Mucosa of gallbladder (tissue), 1 donor: ENCODE measurements at places on chromosomes 11 and 22.

- peak; percentile 39 for DNase-seq
Observed at GRCh38 chr11:47924184-47924691, 56.1 kb upstream of the PTPRJ start.

GRCh38 chr11:117613521-117613920, 183.5 kb downstream of the DSCAML1 start:
- DNase-seq: no peak

DNA sequence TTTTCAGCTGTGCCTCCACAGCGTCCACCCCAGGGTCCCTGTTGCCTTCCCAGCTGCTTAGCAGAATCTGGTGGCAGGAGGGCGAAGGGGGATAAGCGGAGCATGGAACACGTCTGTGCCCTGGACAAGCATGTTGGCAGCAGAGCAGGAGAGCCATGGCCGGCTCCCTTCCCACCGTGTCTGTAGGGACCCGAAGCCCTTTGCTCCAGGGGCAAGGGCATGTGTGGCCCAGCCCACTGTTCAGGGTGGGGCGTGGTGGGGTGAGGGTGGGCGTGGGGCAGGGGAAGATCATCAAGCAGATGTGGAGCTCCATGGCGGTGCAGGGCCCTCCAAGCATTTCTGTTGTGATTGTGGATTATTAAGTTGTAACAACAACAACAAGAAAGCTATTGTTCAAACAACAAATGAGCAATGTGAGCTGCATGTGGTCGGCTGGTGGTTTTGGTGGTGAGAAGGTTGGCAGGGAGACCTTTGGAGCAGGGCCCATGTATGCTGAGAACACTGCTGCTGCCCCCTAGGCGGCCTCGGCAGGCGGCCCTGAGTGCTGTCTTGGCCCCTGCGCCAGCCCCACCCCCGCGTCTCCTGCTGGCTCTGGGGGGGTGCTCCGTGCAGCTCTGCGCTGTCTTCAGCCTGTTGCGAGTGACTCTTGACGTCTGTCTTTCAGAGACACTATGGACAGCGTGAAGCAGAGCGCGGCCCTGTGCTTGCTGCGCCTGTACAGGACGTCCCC, 50.9 kb downstream of the AP2A2 start:
- no peak for DNase-seq

DNA sequence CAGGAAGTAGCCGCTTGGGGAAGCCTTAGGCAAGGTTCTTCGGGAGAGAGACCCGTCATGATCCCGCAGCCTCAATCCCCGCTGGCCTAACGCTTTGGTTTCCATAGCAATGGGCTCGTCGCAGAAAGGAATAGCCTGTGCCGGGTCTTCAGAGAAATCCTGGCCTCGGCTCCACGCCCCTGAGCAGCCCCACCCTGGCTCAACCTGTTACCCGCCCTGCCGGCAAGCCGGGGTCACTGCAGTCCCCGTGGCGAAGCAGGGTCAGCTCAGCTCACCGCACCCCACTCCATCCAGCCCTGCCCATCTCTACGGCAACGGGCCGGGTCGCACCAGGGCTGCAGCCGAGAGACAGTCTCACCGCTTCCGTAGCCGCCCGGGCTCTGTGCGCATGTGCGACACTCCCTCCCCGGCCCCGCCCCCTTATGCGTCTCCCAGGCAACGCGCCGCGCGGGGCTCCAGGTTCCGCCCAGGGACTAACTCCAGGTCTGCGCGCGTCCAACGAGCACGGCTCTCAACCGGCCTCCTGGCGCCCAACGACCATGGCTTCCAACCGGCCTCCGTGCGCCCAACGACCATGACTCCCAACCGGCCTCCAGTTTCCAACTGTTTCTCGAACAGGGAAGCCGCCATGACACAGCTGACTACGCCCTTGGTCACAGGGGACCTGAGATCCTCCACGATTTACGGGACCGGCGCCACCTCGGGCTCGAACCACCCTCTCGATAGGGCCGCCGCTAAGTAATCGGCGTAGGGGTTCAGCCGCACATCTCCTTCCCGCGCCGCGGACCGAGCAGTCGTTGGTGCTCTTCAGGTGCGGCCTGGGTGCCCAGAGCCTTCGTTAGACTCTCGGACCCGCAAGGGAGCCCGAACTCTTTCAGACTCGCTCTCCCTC, at the start of gene DUSP18:
TSS of gene DUSP18 (minus strand) at position 382 of the 892 bp plus-strand sequence. CDS start 3,872 bp downstream, outside the sequence.
- DNase-seq: peak; percentile 95

- peak; percentile 85 for DNase-seq
Observed at GRCh38 chr22:27512283-27512761, 289.2 kb downstream of the MN1 start.

- no peak for DNase-seq
Observed at GRCh38 chr11:59141673-59142460, 789 bp upstream of the FAM111A start.

DNA sequence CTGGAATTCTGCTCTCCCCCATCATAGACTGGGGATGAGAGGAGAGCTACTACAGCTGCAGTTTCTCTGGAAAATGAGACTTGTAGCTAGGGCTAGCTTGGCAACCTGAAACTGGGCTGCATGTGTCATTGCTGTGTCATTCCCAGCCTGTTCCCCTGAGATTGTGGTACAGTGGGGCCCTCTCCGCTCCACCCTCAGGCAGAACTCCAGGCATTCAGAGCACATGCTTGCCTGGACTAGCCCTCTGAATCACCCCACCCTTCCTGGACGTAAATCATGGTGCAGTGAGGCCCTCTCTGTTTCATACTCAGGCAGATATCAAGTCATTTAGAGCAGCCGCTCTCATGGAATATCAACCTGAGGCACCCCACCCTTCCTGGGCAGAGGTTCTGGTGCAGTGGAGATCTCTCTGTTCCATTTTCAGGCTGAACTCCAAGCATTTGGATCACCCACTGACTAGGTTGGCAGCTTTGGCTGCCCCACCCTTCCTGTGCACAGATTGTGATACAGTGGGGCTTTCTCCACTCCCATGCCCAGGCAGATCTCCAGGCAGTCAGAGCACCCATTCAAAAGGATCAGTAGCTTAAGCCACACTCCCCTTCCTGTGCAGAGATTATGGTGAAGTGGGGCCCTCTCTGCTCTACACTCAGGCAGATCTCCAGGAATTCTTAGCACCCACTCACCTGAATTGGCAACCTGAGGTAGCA, 274.4 kb downstream of the C11orf87 start:
- DNase-seq: no peak

GRCh38 chr22:49393526-49393925, 434.1 kb downstream of the BRD1 start:
- no peak for DNase-seq

DNA sequence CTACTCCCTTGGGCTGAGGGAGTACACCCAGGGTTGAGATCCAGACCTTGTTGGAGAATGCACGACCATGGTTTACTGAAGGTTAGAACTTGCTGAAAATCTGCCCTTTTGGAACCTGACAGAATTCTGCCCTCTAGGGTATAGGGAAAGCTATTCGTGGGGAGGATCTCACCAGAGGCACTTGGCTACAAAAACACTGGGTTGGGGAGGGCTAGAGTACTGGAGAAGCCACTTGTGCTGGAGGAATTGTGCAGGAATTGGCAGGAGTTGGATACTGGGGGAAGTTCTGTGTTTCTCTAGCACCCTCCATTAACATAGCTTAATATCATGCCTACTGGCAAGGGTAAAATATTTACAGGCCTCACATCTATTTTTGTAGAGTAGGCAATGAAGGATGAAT, 55.8 kb downstream of the PPME1 start:
- DNase-seq: no peak

- DNase-seq: no peak
Observed at GRCh38 chr22:20571531-20572007, 64.2 kb downstream of the MED15 start.

DNA sequence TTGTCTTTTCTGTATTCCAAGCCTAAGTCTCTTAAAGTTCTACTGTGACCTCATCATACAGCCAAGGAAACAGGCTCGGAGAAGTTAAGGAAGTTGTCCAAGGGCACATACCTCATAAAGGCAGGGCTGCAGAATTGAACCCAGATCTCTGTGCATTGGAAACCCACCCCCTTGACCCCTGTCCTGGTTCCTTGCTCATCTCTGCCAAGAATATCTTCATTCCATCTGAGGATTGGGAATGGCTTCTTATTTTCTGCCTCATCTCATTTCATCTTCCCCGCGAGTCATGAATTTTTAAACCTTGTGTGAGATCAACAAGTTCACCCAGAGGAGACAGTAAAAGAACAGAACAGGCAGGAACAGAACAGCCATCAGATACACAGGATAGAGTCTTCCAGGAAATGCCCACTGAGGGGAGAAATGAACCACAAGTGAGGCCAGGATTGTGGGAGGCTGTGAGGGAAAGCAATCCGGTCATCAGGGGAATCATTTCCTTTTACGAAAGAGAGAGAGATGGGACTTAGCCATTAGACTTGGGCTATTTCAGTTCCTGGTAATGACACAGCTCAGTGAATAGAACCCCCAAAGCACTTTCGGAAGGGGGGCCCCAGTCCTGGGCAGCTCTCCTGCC, 34.4 kb upstream of the LRRC10B start:
- no peak for DNase-seq

- DNase-seq: no peak
Observed at GRCh38 chr11:41499429-41499828, 40.0 kb upstream of the LRRC4C start.

DNA sequence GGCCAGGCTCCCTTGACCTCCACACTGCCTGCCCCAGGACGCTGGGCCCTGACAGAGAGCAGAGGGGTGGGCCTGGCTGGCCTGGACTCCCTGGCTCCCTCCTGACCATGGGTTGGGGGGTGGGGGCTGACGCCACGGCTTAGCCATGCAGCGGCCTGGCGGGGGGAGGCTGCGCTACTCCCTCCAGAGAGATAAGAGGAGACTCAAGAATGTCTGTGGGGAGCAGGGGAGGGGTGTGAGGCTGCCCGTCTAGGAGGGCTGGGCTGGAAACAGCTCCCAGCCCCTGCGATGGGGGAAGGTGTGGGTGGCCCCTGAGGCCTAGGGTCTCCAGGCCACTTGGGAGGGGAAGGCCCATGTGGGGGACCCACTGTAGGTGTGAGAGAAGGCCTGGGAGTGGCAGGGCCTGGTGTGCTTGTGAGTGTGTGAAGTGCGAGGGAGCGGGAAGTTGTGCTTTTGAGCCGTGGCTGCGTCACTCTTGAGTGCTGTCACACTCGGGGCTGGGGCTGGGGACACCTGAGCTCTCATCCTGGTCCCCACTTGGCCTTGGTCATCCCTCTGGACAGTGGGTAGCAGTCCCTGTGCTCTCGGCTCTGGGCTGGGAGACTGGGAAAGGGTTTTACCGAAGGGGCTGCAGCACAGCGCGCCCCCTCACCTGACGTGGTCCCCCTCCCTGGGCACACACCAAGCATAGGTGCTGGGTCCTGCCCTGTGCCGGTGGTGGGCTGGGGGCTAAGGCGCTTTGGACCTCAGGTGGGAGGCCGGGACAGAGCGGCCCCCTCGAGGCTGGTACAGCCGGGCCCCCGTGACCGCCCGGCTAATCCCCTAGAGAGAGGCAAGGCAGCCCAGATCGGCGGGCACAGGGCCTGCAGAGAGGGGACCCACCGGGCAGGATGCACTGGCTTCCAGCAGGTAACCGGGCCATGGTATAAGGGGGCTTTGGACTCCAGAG, 2.4 kb downstream of the MYRF start:
- peak; percentile 59 for DNase-seq
